ENCODE measurements at places on chromosomes 6 and 20.
A peak's percentile ranks its signal among the peaks of the same experiment; 100 is the strongest.

DNA sequence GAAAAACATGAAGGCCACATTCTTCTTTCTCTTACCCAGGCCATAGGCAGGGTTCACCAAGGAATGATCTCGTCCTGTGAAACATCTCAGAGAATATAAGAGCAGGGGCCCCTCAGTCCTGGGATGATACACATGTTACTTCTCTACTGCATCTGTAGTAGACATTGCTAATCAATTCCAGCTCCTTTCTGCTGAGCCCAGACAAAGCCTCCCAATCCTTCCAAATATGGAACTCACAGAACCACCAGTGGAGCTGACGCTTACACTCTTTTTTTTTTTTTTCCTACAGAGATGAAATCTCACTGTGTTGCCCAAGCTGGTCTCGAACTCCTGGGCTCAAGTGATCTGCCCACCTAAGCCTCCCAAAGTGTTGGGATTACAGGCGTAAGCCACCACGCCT is 9.1 kb downstream of the SNTA1 start:
- no peak for DNase-seq

DNA sequence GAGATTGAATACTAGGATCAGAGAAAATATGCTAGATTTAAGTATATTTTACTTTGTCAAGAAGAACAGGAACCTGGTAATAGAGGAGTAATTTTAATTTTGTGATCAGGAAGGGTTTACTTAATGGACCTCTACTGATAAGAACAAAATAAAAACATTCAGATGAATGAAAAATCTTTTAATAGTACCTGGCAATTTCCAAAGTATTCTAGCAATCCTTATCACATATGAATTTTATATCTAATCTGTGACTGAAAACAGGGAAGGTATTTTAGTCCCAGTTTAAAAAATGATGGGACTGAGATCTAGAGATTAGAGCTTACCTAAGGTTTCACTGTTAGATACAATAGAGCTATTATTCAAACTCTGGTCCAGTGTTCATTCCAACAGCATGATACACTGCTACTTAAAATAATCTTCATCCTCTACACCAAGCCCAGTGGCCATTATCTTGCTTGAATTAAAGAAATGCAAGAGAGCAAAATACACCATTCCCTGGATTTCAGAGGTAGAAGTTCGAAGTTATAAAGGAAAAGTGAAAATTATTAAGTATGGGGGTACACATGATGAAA is 13.5 kb downstream of the SLC17A5 start:
- no peak for DNase-seq

DNA sequence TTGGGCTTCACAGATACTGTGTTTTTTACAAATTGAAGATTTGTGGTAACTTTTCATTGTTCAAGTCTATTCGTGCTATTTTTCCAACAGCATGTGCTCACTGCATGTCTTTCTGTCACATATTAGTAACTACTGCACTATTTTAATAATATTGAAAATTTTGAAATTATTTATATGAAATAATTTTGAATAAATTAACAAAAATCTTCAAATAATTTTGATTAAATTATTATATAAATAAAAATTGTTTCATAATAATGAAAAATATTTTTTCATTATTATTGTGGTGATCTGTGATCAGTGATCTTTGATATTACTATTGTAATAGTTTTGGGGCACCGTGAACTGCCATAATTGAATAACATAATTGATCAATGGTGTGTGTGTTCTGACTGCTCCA is 204.1 kb downstream of the OGFRL1 start:
- DNase-seq, result no peak

GRCh38 chr6:119348096-119348747 is 1.3 kb downstream of the MAN1A1 start:
- DNase-seq, result no peak

- no peak for DNase-seq
These were observed 686 bp downstream of the COL12A1 start for GRCh38 chr6:75204959-75205775.

- no peak for DNase-seq
These were observed 246.7 kb downstream of the SOD2 start for GRCh38 chr6:159446340-159446739.

GRCh38 chr6:49743429-49743828 is 759 bp downstream of the CRISP3 start:
- no peak for DNase-seq

DNA sequence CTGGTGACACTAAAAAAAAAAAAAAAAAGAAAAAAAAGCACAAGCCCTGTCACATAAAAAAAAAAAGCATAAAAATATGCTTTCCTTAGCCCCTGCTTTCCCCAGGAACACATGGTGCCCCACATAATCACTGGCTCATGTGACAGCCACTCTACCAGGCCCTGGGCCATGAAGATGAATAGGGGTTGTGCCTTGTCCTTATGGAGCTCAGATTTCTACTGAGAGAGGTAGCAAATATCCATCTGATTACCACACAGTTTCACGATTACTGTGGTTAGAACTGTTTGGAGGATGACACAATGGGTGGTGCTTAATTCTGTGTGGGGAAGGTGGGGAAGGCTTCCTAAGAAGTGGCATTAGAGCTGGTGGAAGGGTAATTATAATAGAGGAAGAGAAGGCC is 9.3 kb downstream of the RAET1E start:
- no peak for DNase-seq

DNA sequence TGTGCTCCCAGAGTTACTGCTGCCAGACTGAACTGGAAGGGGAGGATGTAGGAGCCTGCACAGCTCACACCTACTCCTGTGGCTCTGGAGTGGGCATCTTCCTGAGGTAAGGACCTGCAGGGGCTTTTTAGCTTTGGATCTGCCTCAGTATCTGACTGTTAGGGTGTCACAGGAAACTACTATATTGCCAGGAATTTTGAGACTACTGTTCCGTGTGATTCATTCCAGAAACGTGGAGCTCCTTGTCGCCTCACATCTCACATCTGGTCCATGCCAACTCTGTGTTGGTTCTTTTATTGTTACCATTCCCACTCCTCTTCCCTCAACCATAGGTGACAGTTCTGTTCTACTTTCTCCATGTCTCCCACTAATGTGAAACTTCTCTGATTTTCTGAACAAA is 34.1 kb downstream of the PRPH2 start:
- DNase-seq, result no peak

GRCh38 chr20:18662279-18663040 is 74.6 kb downstream of the DTD1 start:
- DNase-seq, result no peak

DNA sequence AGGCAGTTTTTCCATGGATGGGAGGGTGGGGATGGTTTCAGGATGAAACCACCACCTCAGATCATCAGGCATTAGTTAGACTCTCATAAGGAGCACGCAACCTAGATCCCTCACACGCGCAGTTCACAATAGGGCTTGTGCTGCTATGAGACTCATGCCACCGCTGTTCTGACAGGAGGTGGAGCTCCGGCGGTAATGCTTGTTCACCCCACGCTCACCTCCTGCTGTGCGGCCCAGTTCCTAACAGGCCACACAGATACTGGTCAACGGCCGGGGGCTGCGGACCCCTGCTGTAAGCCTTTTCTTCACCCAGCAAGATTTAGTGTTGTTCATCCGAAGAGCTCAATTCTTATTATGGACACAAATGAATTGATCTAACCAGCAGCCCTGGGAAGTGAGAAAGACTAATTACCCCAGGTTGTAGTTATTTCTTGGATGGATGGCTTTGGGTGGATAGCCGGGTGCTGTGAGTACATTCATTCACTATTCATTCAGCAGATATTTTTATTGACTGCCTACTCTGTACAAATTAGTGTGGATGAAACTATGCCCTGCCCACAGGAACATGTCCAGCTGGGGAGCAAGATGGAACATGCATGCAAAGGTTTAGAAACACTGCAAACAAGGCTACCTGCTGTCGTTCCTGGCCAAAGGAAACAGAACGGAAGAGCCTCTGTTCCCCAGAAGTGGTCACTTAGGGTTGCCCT is 57.2 kb downstream of the RIOK1 start:
- no peak for DNase-seq

DNA sequence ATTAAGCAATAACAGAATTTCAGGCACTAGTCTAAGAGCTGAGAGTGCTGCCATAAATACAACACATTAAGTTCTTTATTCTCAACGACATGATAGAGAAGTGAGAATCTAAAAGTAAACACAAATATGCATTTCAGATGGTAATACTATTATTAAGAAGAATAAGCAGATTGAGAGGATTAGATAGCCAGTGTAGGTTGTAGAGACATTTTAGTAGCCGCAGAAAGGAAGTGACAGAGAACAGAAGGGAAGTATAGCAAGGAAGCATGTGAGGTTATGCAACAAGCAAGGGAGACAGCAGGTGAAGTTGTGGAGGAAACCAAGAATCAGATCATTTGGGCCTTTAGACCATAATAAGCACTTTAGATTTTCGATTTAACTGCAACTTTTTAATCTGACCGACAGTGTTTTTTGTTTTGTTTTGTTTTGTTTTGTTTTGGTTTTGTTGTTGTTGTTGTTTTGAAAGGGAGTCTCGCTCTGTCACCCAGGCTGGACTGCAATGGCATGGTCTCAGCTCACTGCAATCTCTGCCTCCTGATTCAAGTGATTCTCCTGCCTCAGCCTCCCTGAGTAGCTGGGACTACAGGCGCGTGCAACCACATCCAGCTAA is 737.0 kb upstream of the ADGRB3 start:
- no peak for DNase-seq

- DNase-seq, result no peak
These were observed 648.3 kb downstream of the EPM2A start for GRCh38 chr6:145087034-145087433.

GRCh38 chr6:133362813-133363212 is 121.7 kb downstream of the EYA4 start:
- no peak for DNase-seq

GRCh38 chr20:35014537-35014936 is 58.9 kb downstream of the MYH7B start:
- DNase-seq, result no peak

GRCh38 chr6:29831776-29832175 is 4.2 kb downstream of the HLA-G start:
- no peak for DNase-seq

DNA sequence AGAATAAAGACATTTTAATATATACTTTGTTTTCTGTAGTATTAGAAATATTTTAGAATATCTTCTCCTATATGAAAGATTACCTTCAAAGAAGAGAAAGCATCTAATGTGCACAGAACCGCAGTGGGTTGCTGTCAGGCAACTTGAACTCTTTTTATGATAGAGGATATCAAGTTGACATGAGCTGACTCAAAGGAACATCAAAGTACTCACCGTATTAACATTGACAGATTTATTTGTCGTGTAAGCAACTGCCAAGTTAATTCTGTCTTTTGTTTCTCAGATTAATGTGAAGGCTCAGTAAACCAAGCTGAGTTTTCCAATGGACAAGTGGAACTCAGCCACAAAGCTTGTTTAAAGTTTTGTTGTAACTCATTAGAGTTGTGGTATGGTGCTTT is 2.2 kb upstream of the GINM1 start:
- DNase-seq, result no peak

DNA sequence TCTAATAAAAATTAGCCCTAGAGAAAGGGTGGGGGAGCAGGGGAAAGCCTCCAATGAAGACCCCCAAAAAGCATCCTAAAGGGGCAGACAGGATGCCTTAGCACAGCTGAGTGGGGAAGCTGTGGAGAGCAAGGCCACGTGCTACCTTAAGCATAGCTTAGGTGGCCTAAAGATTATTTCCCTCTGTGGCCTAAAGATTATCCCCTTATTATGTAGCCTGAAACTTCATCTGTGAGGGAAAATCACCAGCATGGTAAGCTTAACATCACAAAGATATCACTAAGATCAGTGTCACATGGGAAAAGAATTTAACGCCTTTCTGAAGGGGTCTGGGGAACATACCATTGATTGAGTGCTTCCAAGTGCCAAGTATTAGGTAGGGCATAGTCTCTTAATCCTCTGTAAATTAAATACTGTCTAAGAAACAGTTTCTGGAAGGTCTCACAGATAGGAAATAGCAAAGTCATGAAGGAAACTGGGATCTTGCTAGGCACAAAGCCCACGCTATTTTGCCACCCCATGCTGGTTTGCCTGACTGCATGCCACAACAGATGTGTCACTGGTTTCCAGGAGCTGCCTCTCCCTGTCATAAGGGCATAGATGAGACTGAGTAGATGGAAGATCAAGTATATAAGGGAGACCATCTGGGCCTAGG is 170.0 kb downstream of the HACE1 start:
- no peak for DNase-seq

DNA sequence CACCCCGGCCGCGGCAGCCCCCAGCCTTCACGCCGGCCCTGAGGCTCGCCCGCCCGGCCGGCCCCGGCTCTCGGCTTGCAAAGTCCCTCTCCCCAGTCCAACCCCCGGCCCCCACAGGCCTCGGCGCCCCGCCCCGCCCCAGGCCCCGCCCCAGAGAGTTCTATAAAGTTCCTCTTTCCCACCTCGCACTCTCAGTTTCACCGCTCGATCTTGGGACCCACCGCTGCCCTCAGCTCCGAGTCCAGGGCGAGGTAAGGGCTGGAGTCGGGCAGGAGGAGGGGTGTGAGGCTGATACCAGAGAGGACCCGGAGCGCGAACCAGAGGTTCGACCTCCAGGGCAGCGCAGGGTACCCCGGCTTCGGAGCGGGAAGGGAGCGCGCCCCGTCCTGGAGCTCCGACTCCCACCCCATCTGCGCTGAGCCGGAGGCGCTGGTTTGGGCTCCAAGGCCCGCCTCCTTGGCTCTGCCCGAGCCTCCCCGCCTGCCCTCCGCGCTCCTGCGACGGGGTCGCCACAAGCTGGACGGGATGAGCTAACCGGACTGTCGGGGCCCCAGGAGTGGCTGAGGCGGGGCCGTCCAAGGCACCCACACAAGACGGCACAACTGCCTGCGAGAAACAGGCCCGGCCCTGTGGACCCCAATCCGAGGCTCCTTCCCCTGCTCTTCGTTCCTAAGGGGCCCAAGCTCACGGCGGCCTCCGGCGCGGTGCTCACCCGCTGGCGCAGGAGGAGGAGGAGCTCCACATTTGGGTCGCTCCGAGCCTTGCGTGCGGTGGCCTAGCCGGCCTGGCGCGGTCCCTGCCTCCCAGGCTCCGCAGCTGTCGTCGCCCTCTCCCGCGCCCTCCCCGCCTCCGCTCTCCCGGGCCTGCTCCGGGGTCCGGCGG is at the start of gene IRF4:
IRF4 (plus strand) TSS at position 194 of the 882 bp plus-strand sequence. CDS start 1,401 bp downstream, outside the sequence.
- peak; percentile 25 for DNase-seq

DNA sequence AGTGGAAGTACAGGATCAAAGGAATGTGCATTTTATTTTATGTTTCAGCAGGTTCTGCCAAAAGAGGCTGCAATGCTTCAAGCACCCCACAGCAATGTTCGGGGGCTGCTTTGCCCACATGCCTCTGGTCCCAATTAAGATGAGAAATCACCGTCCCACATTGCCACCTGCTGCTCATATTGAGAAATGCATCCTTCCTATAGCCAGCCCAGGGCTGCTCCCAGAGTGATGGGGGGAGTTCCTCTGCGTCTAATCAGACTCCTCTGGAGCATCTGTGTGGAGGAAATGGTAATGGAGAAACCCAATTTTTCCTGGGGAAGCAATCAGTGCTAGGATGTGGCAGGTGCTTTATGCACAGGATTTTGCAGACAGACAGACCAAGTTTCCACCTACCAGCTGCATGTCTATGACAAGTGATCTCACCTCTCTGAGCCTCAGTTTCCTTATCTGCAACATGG is 33.7 kb downstream of the PTGIS start:
- peak; percentile 59 for DNase-seq

GRCh38 chr6:1500913-1501312 is 108.8 kb upstream of the FOXC1 start:
- DNase-seq, result no peak

GRCh38 chr20:59094576-59094975 is 52.0 kb upstream of the PRELID3B start:
- DNase-seq, result no peak
